ENCODE measurements at places on chromosomes 11 and 22.
A peak's percentile ranks its signal among the peaks of the same experiment; 100 is the strongest.

DNA sequence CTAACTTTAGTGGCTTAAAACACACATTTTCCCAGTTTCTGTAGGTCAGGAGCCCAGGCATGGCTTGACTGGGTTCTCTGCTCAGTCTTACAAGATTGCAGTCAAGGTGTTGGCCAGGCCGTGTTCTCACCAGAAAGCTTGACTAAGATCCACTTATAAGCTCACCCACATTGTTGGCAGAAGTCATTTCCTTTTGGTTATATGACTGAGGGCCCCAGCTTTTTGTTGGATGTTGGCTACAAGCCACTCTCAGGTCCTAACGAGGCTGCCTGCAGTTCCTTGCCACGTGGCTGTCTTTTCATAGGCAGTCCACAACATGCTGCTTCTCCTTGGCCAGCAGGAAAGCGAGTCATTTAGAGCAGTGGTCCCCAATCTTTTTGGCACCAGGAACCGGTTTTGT, 79.3 kb upstream of the CRTAM start:
- DNase-seq = no peak

DNA sequence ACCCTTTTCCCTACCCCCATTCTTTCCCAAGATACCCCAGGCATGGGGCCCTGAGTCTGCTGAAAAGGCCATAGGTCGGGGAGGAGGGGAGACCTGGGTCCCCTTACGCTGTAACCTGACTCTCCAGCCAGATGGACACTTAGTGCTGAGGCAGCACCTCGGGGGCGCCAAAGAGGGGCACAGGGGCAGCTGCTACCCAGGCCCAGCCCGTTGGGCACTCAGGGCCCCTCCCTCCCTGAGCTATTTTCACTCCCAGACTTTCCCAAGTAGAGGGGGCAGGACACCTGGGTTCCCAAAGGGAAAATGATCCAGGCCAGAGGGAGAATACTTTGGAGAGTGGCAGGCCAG, 933 bp downstream of the ACTN3 start:
- DNase-seq = no peak

DNA sequence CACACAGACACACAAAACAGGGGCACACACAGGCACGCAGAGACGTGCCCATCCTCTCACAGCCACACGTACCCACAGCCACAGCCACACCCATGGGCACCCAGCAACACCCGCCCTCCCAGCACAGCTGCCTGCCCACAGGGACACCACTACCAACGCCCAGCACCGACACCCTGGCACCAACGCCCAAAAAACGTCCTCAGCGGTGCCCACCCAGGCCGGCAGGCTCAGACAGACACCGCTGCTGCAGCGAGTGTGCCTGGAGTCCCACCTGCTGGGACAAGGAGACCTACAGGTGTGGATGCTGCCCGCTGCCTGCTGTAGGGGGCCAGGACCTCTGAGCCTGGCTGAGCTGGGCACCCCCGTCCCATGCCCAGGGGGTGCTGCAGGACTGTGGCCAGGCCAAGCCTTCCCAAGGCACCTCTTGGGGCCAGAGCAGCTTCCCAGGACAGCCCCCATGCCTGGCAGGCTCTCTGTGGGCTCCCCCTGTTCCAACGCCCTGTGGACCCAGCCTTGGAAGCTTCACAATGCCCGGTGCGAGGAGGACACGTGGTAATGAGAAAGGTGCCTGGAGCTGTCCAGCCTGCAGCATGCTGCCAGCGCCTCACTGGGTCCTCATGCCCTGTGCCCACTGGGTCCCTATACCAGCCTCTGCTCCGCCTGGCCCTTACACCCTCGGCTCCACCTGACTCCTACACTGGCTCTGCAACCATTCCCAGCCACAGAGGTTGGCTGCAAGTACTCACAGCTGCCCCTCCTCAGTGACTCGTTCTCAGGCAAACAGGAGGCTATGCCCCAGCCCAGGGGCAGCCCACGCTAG, 45.8 kb upstream of the TH start:
- no peak for DNase-seq

DNA sequence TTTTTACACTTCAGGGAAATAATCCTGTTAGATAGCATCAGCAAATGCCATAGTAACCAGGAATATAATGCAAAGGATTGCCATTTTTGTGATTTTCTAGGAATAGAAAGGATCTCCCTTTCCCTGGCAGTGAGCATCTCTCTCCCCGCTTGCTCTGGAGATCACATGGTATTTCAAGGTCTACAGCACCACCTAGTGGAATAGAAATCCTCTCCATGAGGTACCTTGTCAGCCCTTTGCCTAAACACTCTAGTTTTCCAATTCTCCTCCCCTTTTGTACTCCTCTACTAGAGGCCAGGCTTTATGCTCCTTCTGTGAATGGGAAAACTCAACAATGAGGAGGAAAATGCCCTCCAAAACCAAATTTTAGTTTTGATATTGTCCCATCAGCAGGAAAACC, 78.4 kb downstream of the XRRA1 start:
- DNase-seq = peak; percentile 18

- DNase-seq = no peak
Measured at GRCh38 chr22:31659246-31659645, 2.8 kb downstream of the PISD start.

DNA sequence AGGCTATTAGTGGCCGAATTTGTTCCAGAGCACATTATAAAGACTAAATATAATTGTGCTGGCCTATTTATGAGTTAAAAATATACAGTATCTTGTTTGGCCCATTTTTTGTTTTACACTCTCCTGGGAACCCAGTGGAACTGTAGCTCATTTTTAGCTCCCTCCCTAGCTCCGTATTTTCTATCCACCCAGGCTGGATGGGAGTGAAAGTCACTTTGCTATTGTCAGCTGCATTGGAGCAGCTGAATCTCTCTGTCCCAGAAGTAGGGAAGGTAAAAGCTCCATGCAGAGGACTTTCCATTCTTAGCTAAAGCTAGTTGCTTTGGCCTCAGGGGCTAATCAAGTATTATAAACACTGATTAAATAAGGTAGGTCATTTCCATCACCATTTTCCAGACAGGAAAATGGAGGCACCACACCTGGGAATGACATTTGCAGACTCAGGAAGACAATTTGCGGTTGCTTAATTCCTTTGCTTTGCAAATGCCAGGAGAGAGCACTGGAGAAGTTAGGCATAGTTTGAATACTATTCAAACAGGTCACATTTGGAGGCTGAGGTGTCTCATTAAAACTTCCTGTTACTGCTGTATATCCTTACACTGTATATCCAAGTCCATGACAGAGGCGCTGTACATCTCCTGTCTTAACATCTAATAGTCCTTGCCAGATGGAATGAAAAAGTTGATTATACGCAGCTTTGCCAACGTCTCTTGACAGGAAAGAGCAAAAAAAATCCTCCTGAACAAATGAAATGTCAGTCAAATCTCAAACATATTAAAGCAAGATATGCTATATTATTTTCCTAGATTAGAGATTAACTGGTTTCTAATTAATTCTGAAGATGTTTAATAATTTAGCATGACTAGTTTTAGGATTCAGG, 338.1 kb upstream of the KIRREL3 start:
- DNase-seq = no peak

GRCh38 chr11:112762707-112763090, 198.5 kb upstream of the NCAM1 start:
- DNase-seq = no peak

DNA sequence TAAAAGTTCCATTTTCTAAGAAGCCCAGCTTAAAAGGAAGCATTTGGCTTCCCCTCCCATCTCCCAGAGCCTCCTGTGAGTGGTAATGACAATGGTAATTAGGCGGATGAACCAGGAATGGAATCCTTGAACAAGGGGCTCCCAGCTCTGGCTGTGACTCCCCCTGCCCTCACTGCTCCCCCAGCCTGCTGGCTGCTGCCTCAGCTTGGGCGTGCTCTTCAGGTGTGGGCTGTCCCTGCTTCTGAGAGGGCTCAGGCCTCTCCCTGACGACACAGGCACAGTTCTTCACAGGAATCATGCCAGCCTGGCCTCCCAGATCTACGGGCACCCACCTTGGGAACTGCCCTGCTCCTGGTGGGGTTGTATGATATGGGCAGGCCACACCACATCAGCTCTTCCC, 81.7 kb upstream of the NARS2 start:
- no peak for DNase-seq

- DNase-seq = no peak
Measured at GRCh38 chr11:40203606-40204005, 1255.8 kb downstream of the LRRC4C start.

DNA sequence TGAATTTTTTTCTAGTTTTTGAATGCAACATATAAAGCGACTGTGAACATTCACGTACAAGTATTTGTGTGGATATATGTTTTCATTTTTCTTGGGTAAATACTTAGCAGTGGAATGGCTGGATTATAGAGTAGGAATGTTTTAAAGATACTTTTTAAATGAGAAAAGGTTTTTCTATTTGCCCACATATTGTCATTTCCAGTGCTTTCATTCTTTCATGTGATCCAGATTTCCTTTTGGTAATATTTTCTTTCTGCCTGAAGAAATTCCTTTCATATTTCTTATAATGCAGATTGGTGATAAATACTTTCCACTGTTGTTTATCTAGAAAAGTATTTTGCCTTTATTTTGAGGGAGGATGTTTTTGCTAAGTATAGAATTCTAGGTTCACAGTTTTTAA, 7.9 kb downstream of the DDB2 start:
- DNase-seq = no peak

GRCh38 chr22:39935612-39936011, 24.6 kb upstream of the TMA7B start:
- no peak for DNase-seq

- DNase-seq = peak; percentile 49
Measured at GRCh38 chr11:45025716-45026492, 75.2 kb upstream of the TP53I11 start.

DNA sequence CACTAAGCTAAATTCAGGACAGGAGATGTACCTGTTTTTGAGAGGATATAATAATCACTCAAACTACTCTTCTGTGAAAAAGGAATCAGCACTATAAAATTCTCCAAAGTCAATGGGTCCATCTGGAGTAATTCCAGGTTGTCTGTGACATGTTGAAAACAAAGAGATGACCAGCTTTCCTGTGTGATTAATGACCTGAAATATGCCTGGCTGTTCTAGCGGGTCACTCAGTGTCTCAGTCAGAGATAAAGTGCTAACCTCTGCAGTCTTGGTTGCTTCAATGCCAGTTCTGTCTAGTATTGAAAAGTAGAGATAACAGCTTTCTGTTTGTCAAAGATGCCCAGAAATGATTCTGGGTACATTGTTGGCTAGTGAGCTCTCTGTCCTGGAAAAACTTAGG, 722.6 kb upstream of the TENM4 start:
- DNase-seq = no peak

- DNase-seq = no peak
Measured at GRCh38 chr11:70577948-70578347, 179.6 kb downstream of the CTTN start.

GRCh38 chr11:112160091-112160848, 3.6 kb downstream of the IL18 start:
- no peak for DNase-seq

GRCh38 chr11:20042811-20043341, 117.4 kb downstream of the DBX1 start:
- DNase-seq = no peak

GRCh38 chr22:38292694-38293093, 19.9 kb upstream of the TMEM184B start:
- DNase-seq = no peak

DNA sequence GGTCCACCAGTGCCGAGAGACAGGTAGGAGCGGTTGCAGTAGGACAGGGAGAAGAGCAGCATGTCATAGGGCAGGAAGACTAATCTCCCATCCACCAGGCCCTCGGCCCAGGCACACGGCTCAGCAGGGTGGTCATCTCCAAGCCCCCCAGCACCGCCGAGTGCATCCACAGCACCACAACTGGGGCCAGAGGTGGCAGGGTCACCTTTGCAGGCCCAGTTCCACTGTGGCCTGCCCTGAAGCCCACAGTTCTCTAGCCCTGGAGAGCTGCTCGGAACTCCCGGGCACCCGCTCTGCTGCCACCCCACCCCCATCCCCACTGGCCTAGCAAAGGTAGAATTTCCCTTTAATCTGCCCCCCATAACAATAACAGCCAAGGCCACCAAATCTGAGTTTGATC, 49.1 kb upstream of the LRRC32 start:
- no peak for DNase-seq

- DNase-seq = no peak
Measured at GRCh38 chr22:40401532-40401931, 31.1 kb downstream of the SGSM3 start.

DNA sequence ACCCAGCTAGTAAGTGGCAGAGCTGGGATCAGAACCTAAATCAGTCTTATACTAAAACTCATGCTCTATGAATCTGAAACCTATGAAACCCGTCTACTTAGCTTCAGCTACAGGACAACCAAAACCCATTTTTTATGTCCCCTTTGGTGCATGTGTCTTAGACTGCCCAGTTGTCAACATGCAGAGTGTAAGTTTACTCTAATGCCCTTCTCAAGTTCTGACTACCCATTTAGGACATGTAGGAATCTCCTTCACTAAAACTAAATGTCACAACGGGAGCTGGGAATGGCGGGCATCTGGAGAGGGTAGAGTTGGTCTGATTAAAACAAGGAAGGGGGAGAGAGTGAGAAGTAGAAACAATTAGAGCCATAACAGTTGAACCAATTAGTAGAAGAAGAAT, 167.9 kb upstream of the UBASH3B start:
- no peak for DNase-seq

- no peak for DNase-seq
Measured at GRCh38 chr22:44188316-44188715, 7.6 kb downstream of the PARVG start.

GRCh38 chr11:108223348-108224149, 682 bp downstream of the ATM start:
- DNase-seq = no peak

Data from GM12891 (cell line).